Dermis microvascular lymphatic vessel endothelial cell (primary cell): ENCODE measurements at places on chromosomes 13 and 19. TPM values are rescaled to one million over a fixed set of nuclear protein-coding genes. Genes with fewer than 3 reads are reported as not detected.
A peak's percentile ranks its signal among the peaks of the same experiment; 100 is the strongest.

GPR12 gene
- total RNA-seq: not detected in 2 replicates

DNA sequence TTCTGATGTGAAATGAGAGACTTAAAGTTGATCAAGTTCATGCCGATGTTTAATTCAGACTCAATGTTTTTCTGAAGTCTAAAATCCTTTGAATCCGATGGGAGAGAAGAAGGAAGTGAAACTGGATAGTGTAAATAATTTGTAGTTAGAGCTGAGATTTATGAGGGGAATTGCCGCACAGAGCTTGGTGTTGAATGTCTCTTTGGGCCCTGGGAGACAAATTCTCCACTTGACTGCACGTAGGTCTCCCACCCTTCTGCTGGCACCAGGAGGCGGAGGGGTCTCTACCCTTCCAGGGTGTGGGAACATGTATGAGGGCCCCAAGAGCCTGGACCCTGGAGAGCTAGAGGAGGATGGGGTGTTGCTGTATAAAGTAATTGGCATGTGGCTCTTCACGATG lies 140.8 kb upstream of the SERP2 start:
- no peak for DNase-seq

GRCh38 chr19:31292639-31293185 lies 56.5 kb downstream of the TSHZ3 start:
- no peak for DNase-seq

DNA sequence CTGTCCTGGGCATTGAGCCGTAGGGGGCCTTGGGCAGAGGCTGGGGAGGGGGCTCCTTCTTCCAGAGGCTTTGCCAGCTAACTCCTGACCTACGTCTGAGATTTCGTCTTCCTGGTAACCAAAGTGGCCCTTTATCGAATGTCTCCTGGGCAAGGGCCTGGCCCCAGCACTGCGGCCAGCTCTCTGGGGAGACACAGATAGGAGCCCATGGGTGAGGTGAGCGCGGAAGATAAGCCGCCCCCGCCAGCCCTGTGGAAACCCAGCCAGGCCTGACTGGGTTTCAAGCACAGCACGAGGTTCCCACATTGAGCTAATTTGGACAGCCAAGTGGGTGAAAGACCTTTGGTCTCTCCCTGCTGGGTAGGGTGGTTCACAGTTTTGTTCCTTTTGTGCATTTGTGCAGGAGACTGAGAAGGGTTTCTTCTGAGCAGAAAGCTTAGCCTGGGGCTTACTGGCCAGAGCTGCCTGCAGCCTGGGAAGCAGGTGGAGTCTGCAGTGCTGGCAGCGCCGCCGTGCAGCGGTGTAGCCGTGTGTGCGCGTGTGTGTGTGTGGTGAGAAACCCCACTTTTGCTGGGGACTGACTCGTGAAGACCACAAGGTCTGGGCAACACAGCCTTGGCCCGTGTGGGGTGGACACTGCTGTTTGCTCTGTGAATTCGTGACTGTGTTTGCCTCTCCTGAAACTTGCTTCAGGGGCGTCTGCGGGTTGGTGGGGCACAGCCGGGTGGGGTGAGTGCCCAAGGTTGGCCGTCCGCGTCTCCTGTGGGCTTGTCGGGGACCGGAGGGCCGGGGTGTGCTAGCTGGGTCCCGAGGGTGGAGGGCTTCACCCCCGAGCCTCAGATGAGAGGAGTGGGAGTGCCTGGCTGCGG lies 2.5 kb downstream of the BSG start:
- DNase-seq: no peak

MRPL57 gene
- total RNA-seq: 17.7 and 22.2 TPM in 2 replicates

ZNF611 gene
- 5.4 and 5.8 TPM in 2 replicates for total RNA-seq

SLC7A10 gene
- not detected in 2 replicates for total RNA-seq

TNFRSF19 gene
- under 0.01 and 0.13 TPM in 2 replicates for total RNA-seq

SLC25A41 gene
- 0.13 TPM in 2 replicates for total RNA-seq

DNA sequence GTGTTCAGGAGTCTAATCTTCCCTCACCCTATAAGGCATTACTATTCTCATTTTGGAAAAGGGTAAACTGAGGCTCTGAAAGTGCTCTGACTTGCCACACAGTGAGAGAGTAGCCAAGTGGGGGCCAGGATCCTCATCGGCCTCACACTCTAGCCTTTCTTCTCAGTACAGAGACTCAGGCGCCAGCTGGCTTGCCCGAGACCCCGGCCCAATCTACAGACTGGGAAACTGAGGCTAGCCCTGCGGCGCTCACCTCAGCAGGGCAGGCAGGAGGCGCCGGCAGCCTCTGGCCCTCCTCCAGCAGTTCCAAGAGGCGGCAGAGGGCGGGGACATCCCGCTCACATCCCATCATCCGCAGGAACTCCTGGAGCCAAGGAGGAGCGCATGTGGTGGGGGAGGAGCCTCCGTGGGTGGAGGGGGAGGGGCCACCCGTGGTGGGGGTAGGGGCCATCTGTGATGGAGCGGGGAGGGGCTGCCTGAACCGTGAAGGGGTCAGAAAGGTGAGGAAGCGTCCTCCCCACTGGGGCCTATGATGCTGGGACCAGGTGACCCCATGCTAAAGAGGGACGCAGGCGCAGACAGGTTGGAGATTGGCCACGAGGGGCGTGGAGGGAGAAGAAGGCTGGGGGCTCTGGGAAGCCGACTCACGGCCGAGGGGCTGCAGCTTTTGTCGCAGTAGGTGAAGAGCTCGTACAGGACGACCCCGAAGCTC lies 8.7 kb upstream of the INSL3 start:
- no peak for DNase-seq

DNA sequence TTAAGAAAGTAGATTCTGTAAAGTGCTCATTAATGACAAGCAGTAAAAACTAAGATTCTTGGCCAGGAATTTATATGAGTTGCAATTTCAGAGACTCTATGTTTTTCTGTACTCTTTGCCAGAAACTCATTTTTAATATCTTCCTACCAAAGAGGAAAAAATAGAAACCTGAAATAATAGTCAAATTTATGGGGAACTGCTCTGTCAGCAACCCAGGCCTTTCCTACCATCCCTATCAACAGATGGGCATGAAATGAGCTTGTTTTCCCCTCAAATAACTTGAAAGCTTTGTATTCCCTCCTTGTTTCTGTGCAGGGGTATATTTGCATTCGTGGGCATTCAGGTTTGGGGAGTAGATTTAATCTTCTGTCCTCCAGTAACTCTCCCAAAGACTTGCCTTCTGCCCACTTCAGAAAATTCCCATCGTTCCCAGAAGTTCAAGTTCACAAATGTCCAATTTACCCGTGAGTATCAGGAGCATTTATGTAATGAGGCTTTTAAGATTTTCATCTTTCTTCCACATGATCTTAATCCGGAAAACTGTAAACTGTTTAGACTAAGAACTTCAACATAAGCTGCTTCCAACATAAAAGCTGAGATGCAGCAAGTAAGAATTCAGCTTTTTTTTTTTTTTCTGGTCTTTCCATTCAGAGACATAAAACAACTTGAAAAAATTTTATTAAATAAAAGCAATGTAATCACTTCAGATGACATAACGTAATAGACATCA lies 363.1 kb downstream of the EFNB2 start:
- DNase-seq: peak; percentile 64

GRCh38 chr13:35465371-35465770 lies 11.1 kb downstream of the MAB21L1 start:
- DNase-seq: no peak

GRCh38 chr13:98014766-98015165 lies 61.3 kb downstream of the IPO5 start:
- no peak for DNase-seq

DNA sequence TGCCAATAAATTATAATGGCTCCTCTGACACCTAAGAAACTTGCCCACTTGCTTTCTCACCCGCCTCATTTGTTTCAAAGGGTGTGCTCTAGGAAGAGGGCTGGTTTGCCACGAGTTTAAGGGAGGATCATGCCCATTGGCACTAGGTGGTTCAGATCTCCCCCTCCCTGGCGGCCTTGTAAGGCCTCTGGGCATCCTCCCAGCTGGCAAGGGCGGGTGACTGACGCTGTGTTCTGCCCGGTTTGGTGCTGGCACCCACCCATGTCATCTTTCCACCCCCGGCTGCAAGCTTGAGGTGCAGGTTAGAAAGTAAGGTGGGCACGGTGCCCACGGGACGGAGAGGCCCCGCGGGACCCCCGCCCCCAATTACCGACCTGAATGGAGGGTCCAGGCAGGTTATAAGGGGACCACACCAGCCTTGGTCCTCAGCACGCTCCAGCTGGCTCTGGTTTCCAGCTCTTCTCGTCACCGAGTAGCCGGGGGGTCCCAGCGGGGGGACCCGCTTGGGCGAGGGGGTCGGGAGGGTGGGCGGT lies 90.4 kb downstream of the PTPRS start:
- DNase-seq: no peak

DNA sequence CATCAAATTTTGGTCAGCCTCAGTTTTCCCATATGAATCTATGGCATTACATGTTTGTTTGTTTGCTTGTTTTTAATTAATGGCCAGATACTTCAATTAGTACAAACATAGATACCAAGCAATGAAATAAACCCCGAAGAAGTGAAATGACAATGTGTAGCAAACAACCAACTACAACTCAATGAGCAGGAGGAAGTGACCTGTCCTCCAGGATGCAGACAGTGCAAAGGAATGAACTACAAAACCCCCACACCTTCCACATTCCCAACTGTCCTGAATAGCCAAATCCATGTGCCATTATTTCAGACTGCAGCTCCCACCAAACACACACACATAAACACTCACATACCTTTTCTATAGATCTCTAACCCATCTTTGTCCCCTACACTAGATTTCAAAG lies 45.0 kb upstream of the FAM124A start:
- DNase-seq: no peak

DNA sequence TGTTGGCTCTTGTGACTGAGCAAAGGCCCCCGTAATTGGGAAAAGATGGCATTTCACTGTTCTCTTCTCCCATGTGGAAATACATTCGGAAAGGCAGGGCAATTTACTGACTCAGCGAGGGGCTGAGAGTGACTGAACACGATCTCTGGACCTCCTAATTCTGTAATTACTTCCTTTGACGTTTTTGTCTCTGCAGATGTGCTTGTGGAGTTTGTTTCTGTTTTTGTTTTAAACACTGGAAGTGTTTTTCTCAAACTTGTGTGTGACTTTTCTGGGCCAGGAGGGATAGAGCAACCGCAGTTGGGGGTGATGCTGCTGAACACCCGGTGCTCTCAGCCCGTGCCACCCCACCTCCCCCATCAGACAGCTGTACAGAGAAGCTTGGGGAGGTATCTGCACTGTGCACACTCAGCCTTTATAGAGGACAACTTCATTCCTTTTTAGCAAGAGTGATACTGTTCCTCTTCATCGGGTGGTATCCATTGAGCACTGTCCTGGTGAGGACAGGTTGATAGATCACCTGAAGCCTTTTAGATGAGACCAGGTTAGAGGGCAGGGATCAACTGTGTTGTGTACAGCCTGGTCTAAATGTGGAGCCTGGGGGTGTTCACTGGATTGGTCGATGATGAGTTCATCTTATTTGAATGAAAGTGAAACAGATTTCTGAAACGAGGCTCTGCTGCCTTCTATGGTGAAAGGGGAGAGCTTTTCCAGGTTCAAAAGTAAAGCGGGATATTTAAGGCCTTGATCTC lies 117.4 kb downstream of the ESD start:
- peak; percentile 52 for DNase-seq

PSPN gene
- 0.64 and 1.0 TPM in 2 replicates for total RNA-seq

DNA sequence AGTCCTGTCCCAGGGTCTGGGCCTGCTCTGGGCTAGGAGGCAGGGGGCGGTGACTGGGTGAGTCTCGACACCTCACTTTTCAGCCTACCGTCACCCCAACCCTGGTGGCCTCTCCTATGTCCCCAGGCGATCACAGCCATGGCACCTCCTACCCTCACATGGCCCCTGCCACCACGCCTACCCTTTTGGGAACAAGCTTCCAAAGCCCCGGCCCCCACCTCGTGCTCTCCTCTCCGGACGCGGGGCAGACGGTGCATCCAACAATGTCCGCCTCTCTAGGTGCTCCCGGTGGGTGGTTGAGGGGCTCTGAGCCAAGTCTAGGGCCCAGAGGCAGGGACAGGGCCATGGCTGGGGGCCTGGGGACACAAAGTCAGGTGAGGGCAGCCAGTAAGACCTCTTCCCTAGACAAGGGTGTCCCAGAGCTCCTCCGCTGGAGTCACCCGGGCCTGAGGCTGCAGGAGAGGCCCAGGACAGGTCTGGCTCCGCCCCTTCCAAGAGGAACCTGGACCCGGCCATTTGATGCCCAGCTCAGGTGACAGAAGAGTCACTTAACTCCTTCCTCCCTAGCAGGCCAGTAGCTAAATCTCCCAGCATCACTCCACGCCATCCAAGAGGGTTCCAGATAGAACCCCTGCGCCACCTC lies at the start of gene SYNE4:
Gene SYNE4, minus strand, starts transcription at position 478 of the 643 bp plus-strand sequence. Its CDS starts 132 bp downstream, at position 346.
- DNase-seq: no peak

DNA sequence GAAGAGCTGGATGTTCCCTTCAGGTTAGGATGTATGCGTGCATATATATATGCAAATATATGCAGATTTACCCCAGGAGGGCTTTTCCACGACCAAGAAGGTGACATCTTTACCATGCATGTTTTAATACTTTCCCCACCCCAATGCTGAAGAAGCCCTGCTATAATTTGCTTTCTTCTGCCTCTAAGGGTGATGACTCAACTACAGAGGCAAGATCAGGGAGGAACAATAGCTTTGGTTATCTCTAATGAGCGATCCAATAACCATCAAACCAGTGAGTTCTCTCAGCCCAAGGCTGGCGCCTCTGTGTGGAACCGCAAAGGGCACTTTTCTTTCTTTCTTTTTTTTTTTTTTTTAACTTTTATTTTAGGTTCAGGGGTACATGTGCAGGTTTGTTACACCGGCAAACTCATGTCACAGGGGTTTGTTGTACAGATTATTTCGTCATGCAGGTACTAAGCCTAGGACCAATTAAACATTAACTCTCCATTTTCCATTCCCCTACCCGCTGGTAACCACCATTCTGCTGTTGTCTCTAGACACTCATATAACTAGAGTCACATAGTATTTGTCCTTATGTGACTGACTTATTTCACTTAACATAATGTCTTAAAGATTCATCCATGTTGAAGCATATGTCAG lies 25.7 kb upstream of the UBE2L5 start:
- no peak for DNase-seq

PRR20E gene
- not detected in 2 replicates for total RNA-seq

TMPRSS9 gene
- total RNA-seq: not detected in 2 replicates

ZNF776 gene
- 12.5 and 17.6 TPM in 2 replicates for total RNA-seq

GRCh38 chr19:7907122-7907521 lies 3.4 kb downstream of the MAP2K7 start:
- no peak for DNase-seq

- no peak for DNase-seq
Observed at GRCh38 chr19:1167687-1168571, 6.1 kb downstream of the SBNO2 start.

- DNase-seq: peak; percentile 89
Observed at GRCh38 chr19:45779231-45780145, 2.8 kb downstream of the DMPK start.

- no peak for DNase-seq
Observed at GRCh38 chr13:67877031-67877430, 646.9 kb upstream of the PCDH9 start.
